ENCODE measurements at places on chromosomes 13 and 19.

DNA sequence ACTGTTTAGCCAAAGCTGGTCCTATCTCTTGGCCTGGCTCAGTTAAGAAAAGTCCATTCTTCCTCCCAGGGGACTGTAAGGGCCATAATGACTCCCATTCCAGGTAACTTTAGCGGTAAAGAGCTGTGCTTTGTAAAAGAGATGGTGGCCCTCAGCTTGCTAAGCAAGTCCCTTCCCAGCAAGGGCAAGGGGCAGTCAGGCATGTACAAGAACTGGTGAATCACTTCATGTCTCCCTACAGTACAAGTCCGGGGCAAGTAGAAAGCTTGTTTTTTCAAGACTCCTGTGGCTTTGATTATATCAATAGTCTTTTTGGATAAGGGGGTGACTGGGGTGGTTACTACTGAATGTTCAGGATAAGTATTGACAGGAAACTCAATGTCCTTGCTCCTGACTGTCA is 88.9 kb downstream of the SLC25A15 start:
- no peak for DNase-seq

DNA sequence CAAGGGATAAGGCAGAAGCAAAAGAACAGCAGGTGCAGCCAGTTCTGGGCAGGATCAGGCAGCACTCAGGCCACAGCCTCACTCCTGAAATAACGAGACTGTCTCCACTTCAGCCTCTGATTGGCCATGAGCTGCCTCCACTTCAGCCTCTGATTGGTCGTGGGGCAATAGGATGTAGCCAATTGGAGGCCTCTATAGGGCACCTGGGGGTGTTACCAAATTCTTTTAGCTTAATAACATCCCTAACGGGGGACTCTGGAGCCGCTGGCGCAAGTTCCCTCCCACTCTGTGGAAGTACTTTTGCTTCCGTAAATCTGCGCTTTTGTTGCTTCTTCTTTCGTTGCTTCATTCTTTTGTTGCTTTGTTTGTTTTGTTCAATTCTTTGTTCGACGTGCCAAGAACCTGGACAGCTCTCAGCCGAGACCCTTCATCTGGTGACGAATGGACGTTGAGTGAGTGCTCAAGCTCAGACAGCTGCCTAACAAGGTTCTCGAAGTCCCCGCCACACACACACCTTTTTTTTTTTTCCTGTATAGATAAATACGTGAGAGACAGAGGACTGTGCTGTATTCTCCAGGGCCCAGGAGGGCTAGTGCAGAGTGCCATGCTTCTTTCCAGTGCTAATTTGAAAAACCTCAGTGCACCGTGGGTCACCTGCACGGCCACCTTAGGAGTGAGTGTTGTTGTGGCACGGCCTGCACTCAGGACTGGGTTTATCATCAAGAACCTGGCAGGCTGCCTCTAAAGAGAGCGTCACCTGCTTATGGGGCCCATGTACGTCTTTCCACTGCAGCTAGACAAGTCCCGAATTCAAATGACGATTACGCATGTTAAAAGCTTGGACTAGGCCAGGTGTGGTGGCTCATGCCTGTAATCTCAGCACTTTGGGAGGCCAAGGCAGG is 32.0 kb upstream of the TUBGCP3 start:
- DNase-seq, result no peak

DNA sequence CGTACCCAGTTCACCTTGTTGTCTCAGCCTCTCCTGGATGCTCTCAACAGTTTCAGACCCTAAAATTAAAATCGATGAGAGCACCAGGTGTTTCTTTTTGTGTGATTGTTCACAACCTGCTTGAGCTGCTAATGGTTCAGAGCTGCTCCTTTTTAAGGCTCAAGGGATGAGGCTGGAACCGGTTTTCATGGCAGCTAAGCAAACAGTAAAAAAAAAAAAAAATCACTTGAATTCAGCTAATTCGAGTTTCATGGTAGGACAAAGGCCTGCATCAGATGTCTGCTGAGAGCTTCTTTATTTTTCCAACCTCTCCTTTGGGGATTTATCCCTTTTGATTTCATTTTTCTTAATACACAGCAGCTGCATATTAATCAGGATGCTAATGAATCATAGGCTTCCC is 6.5 kb downstream of the SYCE2 start:
- DNase-seq, result no peak

- peak; percentile 28 for DNase-seq
These were observed 6.3 kb downstream of the ARGLU1 start for GRCh38 chr13:106561551-106562170.

DNA sequence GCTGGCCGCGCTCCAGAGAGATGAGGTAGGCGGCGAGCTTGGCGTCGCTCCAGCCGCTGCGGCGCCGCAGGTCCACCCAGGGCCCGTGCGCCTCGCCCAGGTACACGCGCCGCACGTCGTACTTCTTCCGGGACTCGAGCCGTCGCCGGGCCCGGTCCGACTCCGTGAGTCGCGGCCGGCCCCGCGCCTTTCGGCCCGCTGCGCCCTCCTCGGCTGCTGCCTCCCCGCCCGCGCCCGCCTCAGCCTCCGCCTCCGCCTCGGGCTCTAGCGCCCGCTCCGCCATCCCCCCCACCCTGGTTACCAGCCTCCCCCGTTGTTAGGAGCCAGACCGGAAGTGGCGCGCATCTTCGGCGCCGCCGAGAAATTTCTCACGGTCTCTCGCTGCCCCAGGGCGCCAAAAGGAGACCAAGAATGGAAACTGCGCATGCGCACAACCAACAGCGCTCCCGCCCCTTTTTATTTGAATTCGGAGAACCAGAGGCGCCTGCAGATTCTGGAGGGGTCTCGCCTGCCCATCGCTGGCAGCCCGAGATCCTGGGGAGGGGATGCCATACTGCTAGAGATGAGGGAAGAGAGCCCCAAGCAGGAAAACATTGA is at the start of gene ZNF653:
ZNF653 (minus strand) TSS at position 336 of the 597 bp plus-strand sequence; CDS start at position 283, 53 bp downstream.
- peak; percentile 91 for DNase-seq

DNA sequence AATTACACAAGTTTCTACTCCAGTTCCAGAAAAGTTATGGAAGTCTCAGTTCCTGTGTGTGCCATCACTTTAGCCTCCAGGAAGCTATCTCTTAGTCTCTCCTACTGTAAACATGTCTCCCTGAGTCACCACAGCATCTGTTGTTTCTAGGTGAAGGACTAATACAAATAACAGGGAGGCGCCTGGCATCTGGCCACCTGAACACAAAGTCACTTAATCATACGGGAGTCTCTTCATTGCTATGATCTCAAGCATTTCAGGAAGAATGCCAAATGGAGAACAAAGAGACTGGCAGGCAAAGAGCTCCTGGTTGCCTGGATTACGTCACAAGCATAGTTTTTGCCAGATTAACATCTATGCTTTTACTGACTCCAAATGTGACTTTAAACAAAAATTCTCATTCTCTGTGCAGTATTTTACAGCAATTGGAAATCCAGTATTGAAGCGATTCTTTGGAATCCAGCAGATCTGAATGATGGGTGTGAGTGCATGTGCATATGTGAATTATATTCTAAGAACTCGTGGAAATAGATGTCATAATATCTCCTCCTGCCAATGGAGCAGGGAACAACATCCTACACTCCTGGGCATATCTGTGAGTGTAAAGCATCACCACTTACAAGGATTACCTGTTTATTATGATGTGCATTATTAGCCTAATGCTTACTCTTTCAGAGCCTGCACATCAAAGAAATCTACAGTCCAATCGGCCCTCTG is 572.8 kb downstream of the PCDH9 start:
- no peak for DNase-seq

DNA sequence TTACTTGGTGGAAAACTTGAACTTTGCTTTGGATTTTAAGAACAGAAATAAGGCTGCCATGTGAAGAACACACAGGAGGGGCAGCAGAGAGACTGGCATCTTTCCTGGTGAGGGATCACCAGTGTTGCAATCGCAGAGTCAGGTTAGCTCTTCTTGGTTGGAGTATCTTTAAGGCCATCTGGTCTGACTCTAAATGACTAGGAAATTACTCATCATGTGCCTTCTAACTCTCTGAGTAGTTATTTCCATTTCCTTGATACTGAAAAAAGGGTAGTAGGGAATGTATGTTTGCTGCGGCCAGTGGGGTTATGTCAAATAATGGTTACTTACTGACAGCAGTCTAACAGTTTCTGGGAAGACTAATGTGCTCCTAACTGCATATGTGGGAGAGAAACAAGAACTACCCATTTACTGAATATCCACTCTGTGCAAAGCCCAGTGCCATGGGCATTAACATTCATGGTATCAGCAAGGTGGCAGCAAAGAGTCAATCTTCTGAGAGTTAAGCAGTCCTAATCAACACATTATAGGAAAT is 122.1 kb downstream of the COG6 start:
- peak; percentile 7 for DNase-seq

- no peak for DNase-seq
These were observed 667 bp upstream of the ZNF790 start for GRCh38 chr19:36838784-36839324.

GRCh38 chr13:110853235-110853721 is 61.6 kb downstream of the ANKRD10 start:
- no peak for DNase-seq

DNA sequence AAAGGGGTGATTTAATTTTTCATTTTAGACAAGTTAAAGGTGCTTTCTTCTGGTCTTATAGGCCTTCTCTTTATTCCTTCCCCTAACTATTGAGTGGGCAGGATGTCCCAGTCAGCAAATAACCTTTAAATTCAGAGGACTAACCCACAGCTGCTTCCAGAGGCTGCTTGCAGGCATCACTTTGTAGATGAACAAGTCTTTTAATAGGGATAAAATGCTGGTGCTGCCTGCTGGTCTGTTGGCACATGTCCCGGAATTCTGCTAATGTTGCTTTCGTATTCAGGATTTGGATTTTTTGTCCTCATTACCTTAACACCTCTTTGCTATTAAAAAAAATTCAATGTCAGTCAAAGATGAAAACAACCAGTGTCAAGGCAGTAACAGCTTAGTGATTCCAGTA is 132.7 kb upstream of the KL start:
- no peak for DNase-seq

- DNase-seq, result no peak
These were observed 14.4 kb downstream of the BCAM start for GRCh38 chr19:44823373-44823698.

DNA sequence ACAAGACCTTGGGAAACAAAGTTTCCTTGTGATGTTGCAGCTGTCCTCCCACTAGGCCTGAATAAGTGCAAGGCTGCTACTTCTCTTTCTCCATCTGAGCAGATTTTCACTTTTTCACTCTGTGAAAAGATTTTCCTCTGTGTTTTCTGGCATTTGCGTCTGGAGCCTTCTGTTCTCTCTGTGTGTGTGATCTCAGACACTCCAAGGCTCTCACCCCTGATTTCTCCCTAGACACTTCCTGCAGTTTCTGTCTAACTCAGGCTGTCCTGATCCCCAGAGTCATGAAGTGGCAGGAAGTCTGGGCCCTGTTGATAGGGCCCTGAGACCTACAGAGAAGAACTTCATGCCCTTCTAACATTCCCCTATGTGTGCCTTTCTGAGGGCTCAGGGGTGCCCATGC is 37.2 kb downstream of the SIGLEC7 start:
- no peak for DNase-seq

DNA sequence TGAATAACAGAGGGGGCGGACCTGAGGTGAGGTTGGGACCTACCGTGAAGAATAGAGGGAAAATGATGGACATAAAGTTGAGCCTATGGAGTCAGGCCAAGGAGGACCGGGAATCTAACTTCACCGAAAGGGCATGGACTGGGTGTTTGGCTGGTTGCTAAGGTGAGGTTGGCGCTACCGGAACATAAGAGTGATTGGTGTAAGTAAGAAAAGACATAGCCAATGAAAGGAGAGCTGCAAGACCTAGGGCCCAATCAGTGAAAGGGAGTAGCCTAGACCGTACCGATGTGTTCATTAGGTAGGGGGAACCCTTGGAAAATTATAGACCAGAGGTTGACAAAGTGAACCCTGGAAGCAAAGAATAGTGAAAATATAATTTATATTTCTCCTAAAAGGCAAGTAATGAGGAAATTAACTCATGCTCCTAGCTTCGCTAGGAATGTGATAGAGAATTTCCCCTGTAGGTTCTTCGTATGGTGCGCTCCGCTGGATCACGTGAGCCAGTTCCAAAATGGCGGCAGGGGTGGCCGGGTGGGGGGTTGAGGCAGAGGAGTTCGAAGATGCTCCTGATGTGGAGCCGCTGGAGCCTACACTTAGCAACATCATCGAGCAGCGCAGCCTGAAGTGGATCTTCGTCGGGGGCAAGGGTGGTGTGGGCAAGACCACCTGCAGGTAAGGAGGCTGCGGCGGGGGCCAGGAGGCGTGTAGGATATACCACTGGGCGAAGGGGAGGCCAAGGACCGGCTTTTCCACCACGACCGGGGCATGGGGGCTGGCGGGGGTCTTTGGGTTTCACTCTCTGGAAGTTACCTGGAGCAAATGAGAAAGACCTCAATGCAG is at the start of gene GET3:
GET3 (plus strand) TSS at position 503 of the 840 bp plus-strand sequence; CDS start at position 512, 9 bp downstream.
- peak; percentile 59 for DNase-seq

GRCh38 chr13:111857336-111857735 is 209.6 kb upstream of the SOX1 start:
- DNase-seq, result no peak

- no peak for DNase-seq
These were observed 5.6 kb upstream of the LRRC63 start for GRCh38 chr13:46206143-46206542.

GRCh38 chr13:52650731-52651130 is 1.9 kb upstream of the SUGT1 start:
- DNase-seq, result no peak

DNA sequence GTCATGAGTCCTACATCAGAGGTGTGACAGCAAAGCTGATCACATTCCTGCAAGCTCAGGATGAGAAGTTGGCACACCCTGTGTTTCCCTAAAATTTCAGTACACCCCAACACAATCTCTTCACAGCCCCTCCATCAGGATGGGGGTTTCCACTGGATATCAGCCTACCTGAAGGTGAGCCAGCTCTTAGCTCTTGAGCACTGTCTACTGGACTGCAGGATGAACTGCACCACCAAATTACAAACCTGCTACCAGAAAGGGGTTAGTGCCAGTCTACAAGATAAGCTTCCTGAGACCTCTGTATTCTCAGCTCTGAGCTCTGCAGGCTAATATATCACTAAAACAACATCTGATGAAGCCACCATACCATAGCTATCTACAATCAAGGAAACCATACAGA is 1616.2 kb upstream of the SPRY2 start:
- no peak for DNase-seq

GRCh38 chr19:28492201-28492600 is 720.8 kb downstream of the UQCRFS1 start:
- no peak for DNase-seq

DNA sequence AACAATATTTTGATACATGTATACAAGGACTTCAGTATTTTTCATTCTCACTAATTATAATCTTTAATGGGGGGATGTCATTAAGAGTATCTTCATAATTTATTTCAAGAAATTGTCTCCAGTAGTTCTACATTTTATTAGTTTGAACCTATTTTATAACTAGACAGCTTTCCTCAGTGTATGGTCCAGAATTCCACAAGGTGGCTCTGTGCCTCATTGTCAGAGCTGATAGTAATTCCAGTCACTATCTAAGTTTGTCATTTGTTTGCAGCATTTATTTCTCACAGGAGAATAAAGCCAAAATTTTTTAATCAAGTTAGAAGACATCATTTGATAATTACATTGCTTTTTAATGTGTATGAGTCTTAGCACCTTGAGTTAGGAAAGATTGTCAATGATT is 1633.0 kb upstream of the PCDH20 start:
- no peak for DNase-seq

GRCh38 chr13:99861771-99862170 is 109.8 kb downstream of the ZIC5 start:
- DNase-seq, result no peak

GRCh38 chr19:47456721-47457474 is 14.8 kb downstream of the SLC8A2 start:
- DNase-seq, result no peak

Measured in stimulated activated CD8-positive, alpha-beta memory T cell treated with anti-CD3 and anti-CD28 coated beads, Interleukin-4, amount 100 ng/mL, for 24 hours (primary cell).